Stimulated activated CD4-positive, alpha-beta T cell treated with anti-CD3 and anti-CD28 coated beads, Interleukin-2, amount 100 ng/mL, for 48 hours (primary cell): ENCODE measurements at places on chromosomes 7 and 10.

GRCh38 chr7:98779800-98780587 is 89.8 kb downstream of the TMEM130 start:
- DNase-seq, result no peak

DNA sequence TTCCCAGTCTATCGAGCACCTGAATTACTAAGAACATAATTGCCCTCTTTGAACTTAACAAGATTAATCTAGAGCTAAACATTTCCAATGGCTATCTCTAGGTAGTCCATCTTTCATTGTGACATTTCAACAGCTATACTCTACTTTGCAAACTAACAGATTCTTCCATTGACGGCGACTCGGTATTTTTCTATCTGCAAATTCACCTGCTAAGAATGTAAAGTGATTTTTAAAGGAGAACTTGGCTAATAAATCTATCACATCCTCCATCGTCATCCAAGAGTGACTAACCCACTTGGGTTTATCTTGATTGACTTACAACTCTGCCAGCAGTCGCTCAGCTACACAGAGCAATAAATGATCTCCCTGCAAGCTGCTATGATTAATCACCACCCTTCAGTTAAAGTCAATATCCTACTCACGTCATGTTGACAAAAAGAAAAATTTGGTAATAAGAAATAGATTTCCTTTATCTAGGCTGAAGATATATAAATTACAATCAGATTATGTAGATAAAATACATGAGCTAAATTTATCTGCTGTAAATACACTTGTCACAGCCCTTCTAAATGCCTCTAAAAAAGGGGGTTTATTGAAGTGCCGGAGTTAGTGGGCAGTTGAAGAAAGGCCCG is 99.5 kb downstream of the SFMBT2 start:
- no peak for DNase-seq

DNA sequence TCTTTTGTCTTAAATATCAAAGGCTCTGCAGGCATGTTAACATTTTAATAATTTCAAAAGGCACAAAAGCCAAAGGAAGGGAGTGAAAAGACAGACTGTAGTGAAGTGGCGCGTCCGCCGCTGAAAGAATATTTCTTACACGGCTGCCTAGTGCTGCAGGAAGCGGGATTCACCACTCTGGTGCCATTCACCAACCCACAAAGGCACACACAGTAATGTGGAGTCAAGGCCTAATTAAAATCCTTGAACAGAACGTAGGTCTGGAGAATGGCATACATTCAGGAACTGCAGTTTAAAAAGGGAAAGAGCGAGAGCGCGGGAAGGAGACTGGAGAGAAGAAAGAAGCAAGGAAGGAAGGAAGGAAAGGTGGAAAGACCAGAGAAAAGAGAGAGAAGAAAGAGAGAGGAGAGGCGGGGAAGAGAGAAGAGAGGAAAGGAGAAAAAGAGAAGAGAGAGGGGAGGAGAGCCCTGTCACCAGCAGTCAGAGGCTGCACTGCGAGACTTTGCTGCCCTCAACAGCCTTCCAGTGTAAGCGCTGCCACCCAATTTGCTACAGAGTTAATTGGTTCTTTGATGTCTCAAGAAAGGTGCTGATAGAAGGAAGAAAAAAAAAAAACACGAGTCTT is 554.0 kb downstream of the MDFIC start:
- DNase-seq, result no peak

DNA sequence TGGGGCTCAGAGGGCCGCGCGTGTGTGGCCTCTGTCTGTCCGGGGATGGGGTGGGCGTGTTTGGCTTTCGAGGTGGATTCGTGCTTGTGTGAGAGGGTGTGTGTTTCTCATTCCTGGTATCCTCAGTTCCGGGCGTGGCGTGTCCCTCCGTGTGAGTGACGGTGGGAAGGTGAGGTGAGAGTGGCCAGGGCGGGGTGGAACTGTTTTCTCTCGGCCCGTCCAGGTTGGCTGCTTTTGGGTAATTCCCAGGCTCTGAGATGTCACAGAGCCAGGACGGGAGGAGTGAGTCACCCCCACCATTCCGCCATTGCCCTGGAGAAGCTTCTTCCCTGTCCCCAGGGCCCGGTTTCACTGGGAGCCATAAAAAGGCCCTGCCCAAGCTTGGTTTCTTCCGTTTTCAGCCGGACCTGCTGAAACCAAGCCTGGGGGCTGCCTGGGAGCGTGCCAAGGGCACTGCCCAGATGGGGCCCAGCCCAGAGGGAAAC is 21.3 kb upstream of the CLDN4 start:
- DNase-seq, result no peak

GRCh38 chr10:122267849-122268737 is 3.0 kb upstream of the BTBD16 start:
- peak; percentile 61 for DNase-seq

GRCh38 chr7:129790136-129790535 is 162.6 kb downstream of the UBE2H start:
- no peak for DNase-seq

GRCh38 chr7:90236721-90237289 is 8.2 kb upstream of the CFAP69 start:
- DNase-seq, result no peak

- no peak for DNase-seq
Measured at GRCh38 chr10:5611899-5612680, 54.3 kb downstream of the ASB13 start.

- DNase-seq, result no peak
Measured at GRCh38 chr7:93906267-93906666, at the start of gene GNGT1. Gene GNGT1, plus strand, starts transcription at chr7:93906567. Its CDS starts 180 bp downstream, at chr7:93906747.

DNA sequence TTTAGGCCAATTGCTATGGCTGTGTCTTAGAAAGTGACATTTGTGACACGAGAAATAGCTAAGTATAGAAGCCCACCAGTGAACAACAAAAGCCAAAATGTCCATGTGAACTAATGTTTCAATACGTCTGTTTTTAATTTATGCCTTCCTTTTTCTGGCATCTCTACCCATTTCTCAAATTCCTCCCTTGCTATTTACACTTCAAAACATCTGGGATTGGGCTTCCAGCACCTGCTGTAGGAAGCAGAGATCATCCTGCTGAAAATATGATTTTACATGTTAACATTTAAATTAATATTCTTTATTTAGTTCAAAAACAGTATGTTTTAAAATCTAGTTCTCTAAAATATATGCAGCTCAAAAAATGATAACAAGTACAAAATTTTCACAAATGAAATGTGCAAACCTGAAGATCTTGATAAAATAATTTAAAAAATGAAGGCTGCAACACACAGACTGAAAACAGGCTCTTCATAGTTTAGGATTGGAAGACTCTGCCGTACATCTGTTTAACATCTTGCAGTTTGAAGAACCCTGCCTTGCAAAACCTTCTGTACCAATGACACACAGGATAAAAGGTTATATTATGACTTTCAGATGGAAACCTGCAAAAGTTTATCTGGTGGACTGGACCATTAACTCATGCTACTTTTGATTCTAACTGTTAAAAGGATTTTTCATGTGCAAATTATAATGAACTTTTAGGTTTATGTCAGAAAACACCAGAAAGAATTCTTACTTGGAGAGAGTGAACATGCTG is 408.4 kb downstream of the SUGCT start:
- no peak for DNase-seq

GRCh38 chr10:8282340-8282739 is 227.9 kb downstream of the GATA3 start:
- DNase-seq, result no peak

DNA sequence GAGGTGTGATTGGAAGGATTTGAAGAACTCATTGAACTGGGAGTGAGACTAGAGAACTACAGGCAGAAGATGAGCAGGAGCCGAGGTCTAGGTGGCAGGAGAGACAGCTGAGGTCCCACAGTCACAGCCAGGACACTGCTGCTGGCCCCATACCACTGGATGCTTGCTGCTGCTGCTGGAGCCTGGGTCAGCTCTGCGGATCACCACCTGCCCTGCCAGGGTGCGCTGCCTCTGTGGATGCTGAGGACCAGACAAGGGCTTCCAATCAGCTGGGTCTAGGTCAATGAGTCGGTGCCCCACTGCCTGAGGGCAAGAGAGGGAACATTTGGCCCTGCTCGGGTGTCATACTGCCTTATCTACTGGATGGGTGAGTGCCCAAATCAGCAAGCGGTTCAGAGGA is 94.4 kb downstream of the FRMD4A start:
- no peak for DNase-seq

DNA sequence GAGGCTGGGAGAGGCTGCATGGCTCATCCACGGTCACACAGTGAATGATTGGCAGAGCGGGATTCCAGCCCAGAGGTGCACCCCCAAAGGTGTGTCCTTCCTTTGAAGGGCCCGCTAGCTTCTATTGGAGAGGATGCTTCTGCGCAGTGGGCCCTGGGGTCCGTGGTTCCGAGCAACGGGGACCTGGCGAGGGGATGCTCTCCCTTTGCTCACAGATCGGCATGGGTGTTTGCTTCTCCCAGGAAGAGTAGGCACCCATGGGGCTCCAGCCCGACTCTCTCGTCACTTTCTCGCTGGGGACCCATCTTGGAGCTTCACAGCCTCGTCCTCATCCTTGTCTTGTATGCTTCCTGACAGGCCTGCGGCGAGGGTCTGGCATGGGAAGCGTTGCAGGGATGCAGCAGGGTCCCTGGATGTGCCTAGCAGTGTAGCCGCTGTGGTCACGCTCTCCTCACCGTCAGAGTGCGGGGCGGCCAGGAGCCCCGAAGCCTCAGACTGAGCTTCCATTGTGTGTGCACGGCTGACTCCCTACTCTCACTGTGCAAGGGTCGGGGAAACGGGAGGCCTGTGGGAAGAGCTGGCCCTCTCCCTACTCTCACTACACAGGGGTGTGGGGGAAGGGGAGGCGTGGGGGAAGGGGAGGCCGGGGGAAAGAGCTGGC is 538.5 kb upstream of the FOXK1 start:
- no peak for DNase-seq

- DNase-seq, result no peak
Measured at GRCh38 chr7:82343716-82344115, 99.9 kb downstream of the CACNA2D1 start.

DNA sequence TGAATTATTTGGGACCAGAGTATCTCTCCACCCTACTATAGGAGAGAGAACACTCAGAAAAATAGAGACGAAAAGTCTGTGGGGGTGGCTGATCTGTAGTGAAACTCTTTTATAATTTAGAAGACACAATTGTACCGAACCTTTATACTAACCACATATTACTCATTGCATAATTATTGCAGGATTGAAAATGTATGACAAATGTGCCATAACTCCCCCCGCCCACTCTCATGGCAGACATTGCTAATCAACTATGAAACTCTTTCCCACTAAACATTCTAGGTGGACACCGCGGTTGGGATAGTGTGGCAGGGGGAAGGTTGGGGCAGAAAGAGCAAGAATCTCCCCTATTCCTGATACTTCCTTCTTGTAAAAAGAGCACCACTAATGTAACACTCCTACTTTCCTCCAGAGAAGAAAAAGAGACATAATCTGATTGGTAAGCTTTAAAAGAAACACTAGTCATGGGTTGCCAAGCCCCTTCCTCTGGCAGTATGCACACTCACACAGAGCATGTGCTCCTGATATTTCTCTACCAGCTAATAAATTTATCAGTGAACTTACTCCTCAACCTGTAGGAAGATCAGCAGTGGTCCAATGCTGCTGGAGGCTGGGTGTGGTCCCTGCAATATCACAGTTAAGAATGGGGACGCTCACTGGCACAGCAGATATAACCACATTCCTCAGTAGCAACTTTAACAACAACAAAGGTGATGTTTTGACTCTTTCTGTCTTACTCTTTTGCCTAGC is 18.7 kb upstream of the ARID5B start:
- DNase-seq, result peak; percentile 56

- no peak for DNase-seq
Measured at GRCh38 chr7:152568972-152569371, 107.0 kb downstream of the XRCC2 start.

DNA sequence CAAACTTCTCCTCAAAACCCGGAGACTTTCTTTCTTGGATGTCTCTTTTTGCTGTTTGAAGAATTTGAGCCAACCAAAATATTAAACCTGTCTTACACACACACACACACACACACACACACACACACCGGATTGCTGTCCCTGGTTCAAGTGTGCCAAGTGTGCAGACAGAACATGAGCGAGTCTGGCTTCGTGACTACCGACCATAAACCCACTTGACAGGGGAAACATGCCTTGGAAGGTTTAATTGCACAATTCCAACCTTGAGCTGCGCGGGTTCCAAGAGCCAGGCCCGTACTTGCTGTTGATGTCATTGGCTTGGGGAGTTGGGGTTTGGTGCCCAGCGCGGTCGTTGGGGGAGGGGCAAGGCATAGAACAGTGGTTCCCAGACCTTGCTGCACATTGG is 1.7 kb downstream of the EGFR start:
- DNase-seq, result no peak

DNA sequence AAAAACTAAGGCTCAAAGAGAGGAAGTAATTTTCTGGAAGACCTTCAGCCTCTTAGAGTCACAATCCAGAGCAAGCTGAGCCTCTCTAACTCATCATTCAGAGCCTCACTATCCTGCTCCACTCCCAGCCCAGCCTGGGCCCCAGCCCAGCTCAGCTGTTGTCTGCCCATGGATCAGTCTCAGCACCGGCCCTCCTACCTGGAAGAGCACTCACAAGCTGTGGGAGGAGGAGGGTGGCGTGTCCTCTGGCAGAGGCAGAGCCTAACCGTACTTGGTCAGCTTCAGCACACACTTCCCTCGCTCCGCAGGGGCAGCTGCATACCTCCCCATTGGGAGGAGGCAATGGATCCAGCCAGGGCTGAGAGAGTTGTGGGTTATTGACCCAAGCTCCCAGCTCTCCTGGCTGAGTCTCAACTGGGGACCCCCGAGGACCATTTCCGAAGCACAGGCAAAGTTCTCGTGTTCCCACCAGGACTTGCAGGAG is 66.7 kb upstream of the GPR26 start:
- DNase-seq, result no peak

DNA sequence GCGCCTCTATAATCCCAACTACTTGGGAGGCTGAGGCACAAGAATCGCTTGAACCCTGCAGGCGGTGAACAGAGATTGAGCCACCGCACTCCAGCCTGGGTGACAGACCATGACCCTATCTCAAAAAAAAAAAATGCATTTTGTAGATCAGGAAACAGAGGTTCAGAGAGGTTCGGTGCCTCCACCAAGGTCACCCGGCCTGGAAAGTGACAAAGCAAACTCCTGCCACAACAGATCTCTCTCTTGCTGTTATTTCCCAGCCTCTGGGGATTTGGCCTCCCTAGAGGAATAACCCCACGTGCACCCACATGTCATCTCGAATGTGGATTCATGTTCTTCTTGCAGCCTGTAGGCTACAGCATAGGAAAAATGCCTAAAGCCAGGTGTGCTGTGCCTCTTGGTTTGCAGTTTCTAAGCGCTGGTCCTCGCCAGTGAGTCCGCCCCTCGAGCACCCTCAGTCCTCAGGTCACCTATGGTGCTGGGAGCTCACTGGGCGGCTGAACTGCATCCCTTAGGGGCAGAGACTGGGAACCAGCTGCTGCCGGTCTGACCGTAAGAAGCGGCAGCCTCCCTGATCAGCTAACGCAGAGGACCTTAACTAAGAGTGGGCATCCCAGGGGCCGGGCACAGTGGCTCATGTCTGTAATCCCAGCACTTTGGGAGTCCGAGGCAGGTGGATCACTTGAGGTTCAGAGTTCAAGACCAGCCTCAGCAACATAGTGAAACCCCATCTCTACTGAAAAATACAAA is 51.7 kb upstream of the SH2B2 start:
- no peak for DNase-seq

DNA sequence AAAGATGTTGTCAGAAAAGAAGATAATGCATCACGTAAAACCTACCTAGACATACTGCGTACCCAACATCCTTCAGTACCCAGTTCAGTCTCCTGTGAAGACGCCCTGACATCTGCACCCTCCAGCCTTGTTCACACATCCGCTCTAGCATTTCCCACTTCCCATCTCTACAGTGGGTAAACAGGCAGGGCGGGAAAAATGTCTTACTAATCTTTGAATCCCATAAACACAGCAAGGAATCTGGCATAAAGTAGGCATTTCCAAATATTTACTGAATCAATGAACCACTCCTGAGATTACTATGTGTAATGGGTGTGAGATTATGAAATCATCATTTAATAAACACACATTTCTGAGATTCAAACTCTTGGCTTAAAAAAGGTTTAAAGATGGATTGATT is 132.8 kb downstream of the GLI3 start:
- no peak for DNase-seq
